ENCODE measurements at places on chromosomes 4 and X. TPM values are rescaled to one million over a fixed set of nuclear protein-coding genes. Genes with fewer than 3 reads are reported as not detected.

DNA sequence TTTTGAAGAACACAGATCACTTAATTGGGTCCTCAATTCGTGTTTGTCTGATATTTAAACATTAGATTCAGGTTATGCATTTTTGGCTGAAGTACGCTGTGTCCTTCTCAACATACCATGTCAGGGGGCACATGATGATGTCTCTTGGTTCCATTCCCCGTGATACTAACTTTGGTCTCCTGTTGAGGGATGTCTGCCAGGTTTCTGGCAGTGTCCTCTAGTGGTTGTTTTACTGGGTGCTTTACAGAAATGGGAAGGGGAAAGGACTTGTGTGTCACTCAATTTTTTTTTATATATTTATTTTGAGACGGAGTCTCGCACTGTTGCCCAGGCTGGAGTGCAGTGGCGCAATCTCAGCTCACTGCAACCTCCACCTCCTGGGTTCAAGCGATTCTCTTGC, 58.2 kb downstream of the WWC2 start:
- no peak overlapping the region for H3K4me3 ChIP-seq
- H3K27ac ChIP-seq: no peak overlapping the region

GRCh38 chr4:40121515-40121914, 64.9 kb downstream of the N4BP2 start:
- H3K27me3 ChIP-seq: no peaks in the 10 kb centered on the region
- no peak overlapping the region for H3K4me3 ChIP-seq
- H3K4me1 ChIP-seq: no peaks in the 10 kb centered on the region
- DNase-seq: no peak
- H3K27ac ChIP-seq: no peak overlapping the region
- no peaks in the 10 kb centered on the region for H3K36me3 ChIP-seq

DNA sequence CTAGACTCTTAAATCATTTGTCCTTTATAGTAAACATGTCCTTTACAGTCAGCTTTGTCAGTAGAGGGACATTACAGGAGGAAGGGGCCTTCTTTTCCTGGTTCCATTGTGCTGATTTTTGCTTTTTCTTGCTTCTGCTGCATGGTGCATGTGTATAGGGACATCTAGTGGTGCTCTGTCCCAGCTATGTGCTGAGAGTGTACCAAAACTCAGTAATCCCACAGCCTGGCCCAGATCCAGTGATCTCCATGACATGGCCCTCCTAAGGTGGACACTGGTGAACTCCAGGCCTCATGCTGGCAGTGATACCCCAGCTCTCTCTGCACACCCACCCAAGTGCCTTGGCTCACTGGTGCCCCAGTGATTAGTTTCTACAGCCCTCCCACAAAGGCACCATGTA, 45.2 kb downstream of the MAGEB17 start:
- H3K27me3 ChIP-seq: no peaks in the 10 kb centered on the region
- H3K27ac ChIP-seq: no peak overlapping the region
- H3K4me1 ChIP-seq: no peaks in the 10 kb centered on the region
- H3K36me3 ChIP-seq: no peaks in the 10 kb centered on the region
- DNase-seq: no peak
- H3K4me3 ChIP-seq: no peak overlapping the region

DNA sequence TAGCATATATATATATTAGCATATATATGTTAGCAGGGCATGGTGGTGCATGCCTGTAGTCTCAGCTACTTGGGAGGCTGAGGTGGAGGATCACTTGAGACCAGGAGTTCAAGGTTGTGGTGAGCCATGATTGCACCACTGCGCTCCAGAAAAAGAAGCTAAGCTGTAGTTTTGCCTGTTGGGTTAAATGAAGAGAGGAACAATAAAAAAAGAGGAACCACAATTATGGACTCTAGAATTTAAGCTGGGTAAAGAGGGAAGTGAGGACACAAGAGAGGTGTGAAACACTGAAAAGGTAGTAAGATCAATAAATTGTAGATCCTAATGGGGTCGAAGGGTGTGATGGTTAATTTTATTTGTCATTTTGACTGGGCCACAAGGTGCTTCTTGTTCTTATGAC, 40.5 kb upstream of the HSD17B10 start:
- no peak overlapping the region for H3K27ac ChIP-seq
- no peaks in the 10 kb centered on the region for H3K36me3 ChIP-seq

DNA sequence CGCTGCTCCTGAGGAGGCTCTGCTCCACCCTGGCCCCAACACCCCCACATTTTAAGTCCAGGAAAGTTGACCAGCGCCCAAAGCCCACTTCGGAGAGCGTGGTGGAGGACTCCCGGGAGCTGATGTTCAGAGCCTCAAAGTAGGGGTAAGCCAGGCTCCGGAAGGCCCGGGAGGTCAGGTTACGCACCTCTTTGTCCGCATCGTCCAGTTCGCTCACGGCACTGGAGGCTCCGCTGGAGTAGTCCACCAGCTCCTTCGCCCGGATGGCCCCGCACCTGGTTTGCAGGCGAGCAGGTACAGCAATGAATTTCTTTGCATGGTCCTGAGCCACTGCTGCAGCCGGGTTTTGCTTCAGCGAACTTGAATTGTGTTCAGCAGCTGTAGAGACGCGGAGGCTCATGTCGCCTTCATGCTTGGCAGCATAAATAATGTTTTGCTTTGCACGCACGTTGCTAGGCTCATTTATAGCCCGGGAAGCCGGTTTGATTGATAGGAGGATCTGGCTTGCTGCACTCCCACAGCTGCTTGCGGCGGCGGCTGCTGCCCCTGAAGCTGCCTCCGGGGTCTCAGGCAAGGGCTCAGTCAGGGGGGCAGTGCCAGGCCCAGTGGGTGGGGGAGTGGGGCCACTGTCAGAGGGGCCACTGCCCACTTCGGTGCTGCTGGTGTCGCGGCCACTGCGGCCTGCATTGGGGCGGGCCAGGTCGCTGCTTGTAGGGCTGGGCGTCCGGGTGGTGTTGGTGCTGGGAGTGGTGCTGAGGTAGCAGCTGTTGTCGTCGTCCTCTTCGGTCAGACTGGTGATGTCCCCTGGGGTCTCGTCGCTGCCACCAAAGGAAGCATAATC, 4.8 kb downstream of the C4orf54 start:
- no peaks in the 10 kb centered on the region for H3K36me3 ChIP-seq
- H3K27ac ChIP-seq: no peak overlapping the region
- peak; percentile 8 for DNase-seq
- peaks cover 12% of the 10 kb centered on the region for H3K4me1 ChIP-seq

- H3K27ac ChIP-seq: no peak overlapping the region
- no peaks in the 10 kb centered on the region for H3K4me1 ChIP-seq
- DNase-seq: no peak
- no peaks in the 10 kb centered on the region for H3K27me3 ChIP-seq
Measured at GRCh38 chr4:107351196-107351595, 315.1 kb upstream of the DKK2 start.

GRCh38 chrX:93580634-93581033, 92.7 kb downstream of the NAP1L3 start:
- H3K27me3 ChIP-seq: no peaks in the 10 kb centered on the region
- no peak overlapping the region for H3K4me3 ChIP-seq
- H3K27ac ChIP-seq: no peak overlapping the region

GRCh38 chrX:131901546-131901945, 121.6 kb upstream of the STK26 start:
- H3K27ac ChIP-seq: no peak overlapping the region
- no peak for DNase-seq
- no peak overlapping the region for H3K4me3 ChIP-seq
- no peaks in the 10 kb centered on the region for H3K36me3 ChIP-seq

- no peak overlapping the region for H3K4me3 ChIP-seq
- no peaks in the 10 kb centered on the region for H3K36me3 ChIP-seq
- H3K27me3 ChIP-seq: no peaks in the 10 kb centered on the region
- DNase-seq: no peak
- H3K4me1 ChIP-seq: no peaks in the 10 kb centered on the region
- no peak overlapping the region for H3K27ac ChIP-seq
Measured at GRCh38 chrX:54785901-54786300, 12.2 kb downstream of the ITIH6 start.

DNA sequence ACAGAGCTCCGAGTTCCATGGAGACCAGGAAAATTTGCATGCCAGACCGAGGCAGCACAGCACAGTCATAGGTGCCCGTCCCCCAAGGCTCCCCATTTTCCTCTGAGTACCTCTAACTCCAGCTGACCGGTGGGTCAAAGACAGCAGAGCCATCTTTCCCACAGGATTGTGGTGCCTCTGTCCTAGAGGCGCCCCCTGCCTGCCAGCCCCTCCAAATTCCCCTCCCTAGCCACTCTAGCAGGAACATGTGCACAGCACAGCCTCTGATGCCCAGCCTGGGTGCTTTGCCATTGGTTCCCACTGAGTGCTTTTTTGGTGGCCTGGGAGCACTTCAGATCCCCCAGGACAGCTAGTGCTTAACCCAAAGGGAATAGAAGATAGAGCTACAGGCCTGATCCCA, 368.5 kb upstream of the PABPC5 start:
- no peak for DNase-seq
- no peaks in the 10 kb centered on the region for H3K36me3 ChIP-seq
- H3K4me1 ChIP-seq: no peaks in the 10 kb centered on the region

- H3K4me1 ChIP-seq: no peaks in the 10 kb centered on the region
- H3K36me3 ChIP-seq: no peaks in the 10 kb centered on the region
- DNase-seq: no peak
Measured at GRCh38 chr4:7414046-7414445, 20.7 kb downstream of the PSAPL1 start.

PITX2 gene
- not detected for total RNA-seq

RTL3 gene
- 0.54 TPM for total RNA-seq

SERTM2 gene
- total RNA-seq: not detected

KIF4A gene
- total RNA-seq: 0.13 TPM

CTAG1B gene
- not detected for total RNA-seq
